PC-9 (cell line): ENCODE measurements at places on chromosomes 6 and 20.
A peak's percentile ranks its signal among the peaks of the same experiment; 100 is the strongest.

GRCh38 chr6:105537981-105538578 lies 135.2 kb upstream of the PREP start:
- no peak for DNase-seq

GRCh38 chr20:54491506-54491905 lies 16.1 kb downstream of the DOK5 start:
- DNase-seq = no peak

GRCh38 chr6:5498579-5498899 lies 237.2 kb downstream of the FARS2 start:
- DNase-seq = no peak

- no peak for DNase-seq
Observed at GRCh38 chr6:37160922-37161778, 8.8 kb upstream of the PIM1 start.

GRCh38 chr6:136022224-136022874 lies 170.8 kb downstream of the PDE7B start:
- no peak for DNase-seq

GRCh38 chr20:57695012-57695411 lies 14.8 kb downstream of the PMEPA1 start:
- DNase-seq = peak; percentile 97

- DNase-seq = no peak
Observed at GRCh38 chr6:168124921-168125320, 45.9 kb upstream of the FRMD1 start.

DNA sequence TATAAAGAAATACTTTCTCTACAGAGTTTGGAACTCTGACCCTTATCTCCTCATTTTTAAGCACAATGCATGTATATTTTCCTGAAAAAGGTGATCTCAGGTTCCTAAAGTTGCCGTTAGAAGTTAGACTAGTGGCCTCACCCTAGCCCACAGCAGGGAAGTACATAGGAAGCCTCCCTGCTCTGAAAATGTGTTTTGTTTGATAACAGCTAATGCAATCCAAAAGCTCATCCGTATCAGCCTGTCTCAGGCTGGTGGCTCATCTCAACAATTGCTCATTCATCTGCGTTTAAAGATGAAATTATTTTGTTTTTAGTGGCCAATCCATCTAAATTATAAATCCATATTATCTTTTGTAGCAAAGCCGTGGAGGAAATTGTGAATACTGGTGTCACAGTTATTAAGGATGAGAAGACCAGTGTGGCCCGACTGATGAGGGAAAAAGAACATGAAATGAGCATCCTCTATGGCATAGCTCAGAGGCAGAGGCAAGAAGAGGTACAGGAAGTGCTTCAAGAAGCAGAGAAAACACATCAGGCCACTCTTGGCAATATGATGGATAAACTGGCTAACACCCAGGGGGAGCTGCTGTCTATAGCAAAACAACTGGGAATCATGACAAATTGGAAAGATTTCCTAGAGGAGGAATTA lies 20.1 kb downstream of the C6orf163 start:
- DNase-seq = no peak

DNA sequence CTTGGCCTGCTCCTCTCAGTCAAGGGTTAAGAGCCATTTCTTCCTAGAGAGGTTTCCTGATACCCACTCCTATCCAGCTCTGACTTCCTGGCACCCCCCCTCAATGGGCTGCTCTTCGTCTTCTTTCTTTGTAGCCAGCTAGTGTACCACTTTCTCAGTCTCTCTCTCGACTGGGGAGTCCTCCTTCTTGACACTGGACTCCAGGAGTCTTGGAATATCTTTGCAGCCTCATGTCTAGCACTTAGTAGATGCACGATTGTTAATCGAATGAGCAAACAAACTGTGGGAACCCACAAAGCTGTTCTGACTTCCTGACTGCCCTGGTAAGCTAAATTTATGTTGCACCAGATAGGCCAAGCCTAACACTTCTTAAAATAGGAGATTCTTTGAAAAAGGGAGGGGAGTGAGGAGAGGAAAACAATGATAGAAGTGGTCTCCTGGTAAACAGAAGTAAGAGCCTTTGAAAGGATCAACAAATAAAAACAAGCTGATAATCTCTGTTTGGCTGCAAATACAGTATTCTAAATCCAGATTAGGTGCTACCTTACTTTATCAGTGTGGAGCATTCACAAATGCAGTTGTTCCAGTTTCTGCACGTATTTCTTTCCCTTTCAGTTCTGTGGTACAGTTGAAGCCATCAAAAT lies 160.1 kb upstream of the CITED2 start:
- DNase-seq = no peak

- peak; percentile 12 for DNase-seq
Observed at GRCh38 chr6:1792989-1793388, 183.3 kb downstream of the FOXC1 start.

DNA sequence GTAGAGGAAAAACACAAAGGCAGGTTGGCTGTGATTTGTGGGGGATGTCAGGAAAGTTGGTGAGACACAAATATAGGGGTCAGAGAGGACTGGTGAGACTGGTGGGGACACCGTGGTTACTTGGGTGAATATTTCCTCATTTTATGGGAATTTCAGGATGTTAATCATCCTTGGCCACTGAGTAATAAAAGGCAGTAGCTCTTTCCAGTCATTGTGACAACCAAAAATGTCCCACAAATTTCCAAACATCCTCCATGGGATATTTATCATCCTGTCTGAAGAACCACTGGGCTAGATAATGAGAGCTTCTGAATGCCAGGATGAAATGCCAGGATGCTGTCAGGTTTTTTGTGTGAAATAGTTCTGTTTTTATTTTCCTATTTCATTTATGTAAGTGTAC lies 374.1 kb downstream of the CD109 start:
- DNase-seq = no peak

DNA sequence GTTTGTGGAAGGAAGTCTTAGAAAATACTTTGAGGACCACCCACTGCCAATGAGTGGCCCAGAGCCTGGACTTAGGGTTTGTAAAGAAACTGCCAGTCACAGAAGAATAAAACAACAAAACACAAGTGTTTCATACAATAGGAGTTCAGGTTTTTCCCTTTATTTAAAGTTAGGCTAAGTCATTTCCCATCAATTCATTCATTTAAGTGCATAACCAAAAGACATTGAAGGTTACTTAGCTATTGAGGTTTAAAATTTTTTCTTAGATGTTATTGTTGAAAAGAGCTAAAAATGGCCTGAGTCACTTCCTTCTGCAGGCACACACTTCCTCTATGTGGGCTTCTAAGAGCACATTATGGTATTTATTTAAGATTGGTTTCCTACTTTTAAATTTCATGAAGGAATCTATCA lies 54.2 kb downstream of the ARMC2 start:
- no peak for DNase-seq

DNA sequence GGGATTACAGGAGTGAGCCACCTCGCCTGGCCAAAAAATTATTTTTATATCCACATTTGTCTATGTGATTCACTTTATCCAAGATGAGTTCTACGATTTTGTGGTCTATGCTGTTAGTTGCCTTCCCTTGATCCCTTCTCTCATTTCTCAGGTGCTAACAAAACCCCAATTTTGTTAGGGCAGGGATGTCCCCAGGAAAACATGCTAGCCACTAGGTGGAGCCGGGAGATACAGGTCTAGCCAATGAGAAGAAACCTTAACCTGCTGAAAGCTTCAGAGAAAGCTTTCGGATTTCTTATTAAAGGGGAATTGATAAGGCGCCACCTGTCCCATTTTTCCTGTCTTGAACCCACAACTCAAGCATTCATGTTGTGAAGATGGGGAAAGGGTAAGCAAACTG lies 167.4 kb upstream of the OLIG3 start:
- DNase-seq = no peak

DNA sequence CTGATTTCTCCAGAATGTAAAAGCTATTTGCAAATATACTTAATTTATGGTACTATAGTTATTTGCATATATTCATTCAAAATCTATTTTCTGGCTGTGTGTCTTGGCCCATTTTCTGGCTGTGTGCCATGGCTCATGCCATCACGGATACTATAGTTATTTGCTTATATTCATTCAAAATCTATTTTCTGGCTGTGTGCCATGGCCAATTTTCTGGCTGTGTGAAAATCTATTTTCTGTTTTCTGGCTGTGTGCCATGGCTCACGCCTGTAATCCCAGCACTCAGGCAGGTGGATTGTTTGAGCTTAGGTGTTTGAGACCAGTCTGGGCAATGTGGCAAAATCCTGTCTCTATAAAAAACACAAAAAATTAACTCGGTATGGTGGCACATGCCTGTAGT lies 28.9 kb upstream of the RIPK1 start:
- DNase-seq = no peak

DNA sequence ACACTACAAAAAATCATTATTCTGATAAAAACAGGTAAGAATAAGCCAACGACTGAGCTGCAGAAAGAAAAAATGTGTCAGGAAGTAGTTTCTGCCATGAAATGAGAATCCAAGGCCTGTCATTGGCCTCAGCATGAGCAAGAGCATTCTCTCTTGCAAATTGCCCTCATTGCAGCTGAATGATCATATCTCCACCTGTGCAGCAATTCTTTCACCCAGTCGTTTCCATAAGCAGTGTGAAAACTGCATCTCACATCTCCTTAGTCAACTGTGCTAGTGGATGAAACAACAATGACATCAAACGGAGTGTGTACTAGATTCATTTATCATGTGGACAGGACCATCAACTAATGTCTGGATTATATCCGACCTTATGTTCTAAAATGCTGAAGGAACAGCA lies 88.2 kb upstream of the STXBP5 start:
- DNase-seq = no peak

- no peak for DNase-seq
Observed at GRCh38 chr6:46262928-46263706, 92.3 kb upstream of the ENPP5 start.

DNA sequence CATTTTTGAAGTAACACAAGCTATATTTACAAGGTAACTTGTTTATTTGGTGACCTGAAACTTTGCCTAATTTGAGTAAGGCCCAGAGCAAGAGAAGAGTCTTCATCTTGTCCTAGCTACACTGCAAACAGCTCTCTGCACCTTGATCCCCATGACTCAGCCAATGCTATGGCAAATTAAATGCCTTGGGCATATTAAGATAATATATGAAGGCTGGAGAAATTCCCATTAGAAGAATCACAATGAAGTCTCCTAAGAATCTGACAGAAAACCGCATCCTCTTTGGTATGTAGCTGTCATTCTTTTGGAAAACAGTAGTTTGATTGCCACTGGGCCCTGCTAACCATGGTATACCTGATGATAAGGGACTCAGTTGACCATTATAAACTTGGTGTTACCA lies 204.5 kb downstream of the UBE3D start:
- DNase-seq = peak; percentile 12

GRCh38 chr20:37345339-37346235 lies at the start of gene SRC:
TSS of gene SRC (plus strand) at chr20:37346140. CDS start at chr20:37384154, 38,014 bp downstream.
- no peak for DNase-seq

DNA sequence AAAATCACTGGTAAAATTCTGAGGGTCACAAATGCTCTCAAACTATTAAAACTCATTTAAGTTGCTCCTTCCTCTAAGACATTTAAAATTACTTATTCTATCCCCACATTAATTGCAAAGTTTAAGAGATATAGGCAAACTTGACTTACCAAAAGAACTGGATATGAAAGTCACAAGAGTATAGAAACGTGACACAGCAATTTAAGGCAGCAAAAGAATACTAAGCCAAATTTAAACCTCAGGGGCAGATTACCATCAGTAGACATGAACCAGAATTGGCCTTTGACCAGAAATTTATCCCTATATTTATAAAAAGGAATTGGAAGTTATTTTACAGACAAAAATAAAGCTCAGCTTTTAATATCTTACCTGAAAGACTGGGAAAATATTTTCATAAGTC lies 56.0 kb downstream of the MAP3K7 start:
- no peak for DNase-seq

GRCh38 chr6:161922631-161923119 lies 648.8 kb upstream of the AGPAT4 start:
- DNase-seq = peak; percentile 49

GRCh38 chr6:102812242-102812641 lies 1418.7 kb downstream of the GRIK2 start:
- DNase-seq = no peak

GRCh38 chr6:128246472-128247260 lies 273.7 kb downstream of the PTPRK start:
- no peak for DNase-seq

DNA sequence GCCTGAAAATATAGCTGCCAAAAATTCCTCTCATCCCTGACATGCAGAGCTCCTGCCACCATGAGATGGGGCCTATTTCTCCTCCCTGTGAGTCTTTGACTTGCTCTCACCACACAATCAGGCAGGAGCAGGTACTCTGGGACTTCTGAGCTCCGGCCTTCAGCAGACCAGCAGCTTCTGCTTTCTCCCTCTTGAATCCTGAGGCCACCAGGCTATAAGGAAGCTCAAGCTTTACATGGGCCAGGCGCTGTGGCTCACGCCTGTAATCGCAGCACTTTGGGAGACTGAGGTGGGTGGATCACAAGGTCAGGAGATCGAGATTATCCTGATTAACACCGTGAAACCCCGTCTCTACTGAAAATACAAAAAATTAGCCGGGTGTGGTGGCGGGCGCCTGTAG lies 238.7 kb upstream of the RREB1 start:
- no peak for DNase-seq

DNA sequence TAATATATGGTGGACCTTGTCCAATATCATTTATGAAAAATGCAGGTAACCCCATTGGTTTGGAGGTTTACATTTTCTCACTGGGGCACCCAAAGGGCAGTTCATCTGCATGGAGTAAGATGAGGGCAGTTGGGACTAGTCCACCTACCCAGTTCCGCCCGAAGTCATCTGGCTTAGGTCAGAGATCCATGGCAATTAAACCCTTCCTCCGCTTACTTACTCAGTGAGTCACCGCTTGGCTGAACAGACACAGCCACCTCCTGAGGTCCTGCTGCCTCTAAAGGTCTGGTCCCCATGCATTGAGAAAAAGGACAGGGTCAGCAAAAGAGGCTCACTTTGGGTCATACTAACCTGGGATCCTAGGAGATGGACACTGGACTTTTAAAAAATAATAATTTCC lies 102.9 kb upstream of the PRL start:
- no peak for DNase-seq

DNA sequence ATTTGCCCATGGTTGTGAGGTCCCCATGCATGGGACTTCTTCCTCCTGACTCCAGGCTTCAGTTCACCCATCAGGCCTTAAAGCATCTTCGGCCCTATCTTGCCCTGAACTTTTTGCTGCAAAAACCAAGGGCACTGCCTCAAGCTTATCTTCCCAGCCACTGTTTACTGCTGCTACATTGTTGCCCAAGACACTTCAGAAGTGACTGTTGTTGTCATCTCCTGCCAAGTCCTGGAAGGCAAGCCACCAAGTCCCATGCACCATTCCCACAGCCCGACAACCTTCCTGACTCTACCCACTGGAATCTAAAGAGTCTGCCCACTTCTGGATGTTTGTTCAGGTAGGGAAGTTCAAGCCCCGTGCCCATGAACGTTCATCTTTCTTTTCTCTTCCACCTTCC lies 12.4 kb downstream of the BANF2 start:
- DNase-seq = no peak
